ENCODE measurements at places on chromosomes 4 and X.

- DNase-seq, result no peak
These were observed 1186.1 kb downstream of the NLGN4X start for GRCh38 chrX:5042563-5042962.

GRCh38 chr4:26074712-26075430, 160.9 kb downstream of the SMIM20 start:
- peak; percentile 92 for DNase-seq

- DNase-seq, result no peak
These were observed 208.3 kb upstream of the JADE1 start for GRCh38 chr4:128600996-128601871.

- DNase-seq, result no peak
These were observed 235.4 kb downstream of the HNRNPD start for GRCh38 chr4:82138374-82138773.

GRCh38 chr4:35725131-35725530, 519.2 kb downstream of the ARAP2 start:
- DNase-seq, result no peak

DNA sequence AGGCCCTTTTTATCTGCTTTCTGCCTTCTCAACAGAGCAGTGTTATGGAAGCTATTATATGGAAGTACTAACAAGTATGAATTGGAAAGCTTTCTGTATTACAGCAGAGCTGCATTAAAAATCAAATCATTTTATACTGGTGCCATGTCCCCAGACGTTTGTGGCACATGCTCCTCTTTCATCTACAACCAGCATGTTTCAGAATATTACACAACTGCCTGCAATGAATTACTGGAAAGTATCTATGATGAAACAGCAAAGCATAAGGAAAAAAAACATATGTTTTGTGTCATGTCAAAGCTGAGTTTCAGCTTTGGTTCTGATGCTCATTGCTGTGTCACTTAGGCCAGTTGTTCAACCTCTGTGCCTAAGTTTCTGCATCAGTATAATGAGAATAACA, 576.8 kb downstream of the GBA3 start:
- peak; percentile 77 for DNase-seq

- DNase-seq, result no peak
These were observed 231.0 kb downstream of the PRDM5 start for GRCh38 chr4:120691536-120691935.

- DNase-seq, result no peak
These were observed 81.2 kb upstream of the GPM6B start for GRCh38 chrX:13898083-13898482.

Data from skin of body (tissue), 3 donors.